ENCODE measurements at places on chromosomes 12 and 14. TPM values are rescaled to one million over a fixed set of nuclear protein-coding genes. Genes with fewer than 3 reads are reported as not detected.

The NPFF gene
- total RNA-seq = not detected

The LRTM2 gene
- total RNA-seq = not detected

The MAP1LC3B2 gene
- total RNA-seq = 2.1 TPM

The CKB gene
- total RNA-seq = 25.4 TPM

The RTRAF gene
- 185 TPM for total RNA-seq

The SIX4 gene
- total RNA-seq = 80.0 TPM
